Activated CD8-positive, alpha-beta memory T cell treated with anti-CD3 and anti-CD28 coated beads for 1 hour (primary cell): ENCODE measurements at places on chromosomes 11 and 22.

DNA sequence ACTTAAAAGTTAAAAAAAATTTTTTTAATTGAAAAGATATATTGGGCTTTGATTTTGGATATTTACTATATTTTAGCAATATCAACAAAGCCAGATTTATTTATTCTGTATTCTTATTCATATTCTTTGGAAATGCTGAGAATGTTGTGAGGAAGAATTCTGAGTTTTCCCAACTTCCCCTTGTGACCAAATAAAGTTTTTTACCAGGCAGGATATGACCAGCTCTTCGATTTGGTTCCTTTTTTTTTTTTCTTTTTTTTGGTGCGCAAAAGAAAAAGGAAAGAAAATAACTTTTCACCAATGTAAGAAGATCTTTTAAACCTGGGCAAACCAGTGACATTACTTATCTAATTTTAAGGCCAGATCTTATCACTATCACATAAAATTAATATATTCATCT, 12.9 kb downstream of the TCP11L1 start:
- no peak for DNase-seq

DNA sequence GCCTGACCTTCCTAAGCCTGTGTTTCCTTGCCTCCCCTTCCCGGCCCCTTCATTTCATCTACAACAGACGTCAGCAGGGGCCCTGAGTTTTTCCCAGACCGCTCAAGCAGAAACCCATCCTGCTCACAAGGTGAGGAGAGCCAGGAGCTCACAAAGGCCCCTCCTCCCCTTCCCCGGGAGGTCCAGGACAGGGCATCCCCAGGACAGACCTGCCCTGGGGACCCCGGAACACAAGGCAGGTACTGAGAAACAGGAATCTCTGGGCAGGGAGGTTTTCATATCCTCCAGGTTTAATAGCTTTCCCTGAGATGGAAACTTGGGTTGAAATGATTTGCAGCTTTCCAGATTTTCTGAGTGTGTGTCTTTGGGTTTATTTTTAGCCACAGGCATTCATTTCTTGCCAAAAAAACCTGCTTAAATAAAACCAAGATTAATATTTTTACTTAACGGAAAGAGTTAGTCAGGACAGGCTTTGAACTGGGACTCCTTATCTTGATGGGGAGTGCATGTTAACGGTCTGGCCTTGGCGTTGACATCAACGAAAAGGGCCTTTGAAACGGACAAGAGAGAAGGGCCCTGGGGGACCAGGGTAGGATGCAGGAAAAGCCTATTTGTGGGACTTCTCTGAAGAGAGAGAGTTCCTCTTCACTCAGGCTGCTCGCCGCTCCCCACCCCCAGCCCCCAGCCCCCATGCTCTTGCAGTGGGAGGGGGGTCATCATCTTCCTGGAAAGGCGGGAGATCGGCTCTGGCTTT, 38.5 kb downstream of the TIMP3 start:
- no peak for DNase-seq

- no peak for DNase-seq
Observed at GRCh38 chr22:28702891-28703290, 23.3 kb upstream of the TTC28 start.

DNA sequence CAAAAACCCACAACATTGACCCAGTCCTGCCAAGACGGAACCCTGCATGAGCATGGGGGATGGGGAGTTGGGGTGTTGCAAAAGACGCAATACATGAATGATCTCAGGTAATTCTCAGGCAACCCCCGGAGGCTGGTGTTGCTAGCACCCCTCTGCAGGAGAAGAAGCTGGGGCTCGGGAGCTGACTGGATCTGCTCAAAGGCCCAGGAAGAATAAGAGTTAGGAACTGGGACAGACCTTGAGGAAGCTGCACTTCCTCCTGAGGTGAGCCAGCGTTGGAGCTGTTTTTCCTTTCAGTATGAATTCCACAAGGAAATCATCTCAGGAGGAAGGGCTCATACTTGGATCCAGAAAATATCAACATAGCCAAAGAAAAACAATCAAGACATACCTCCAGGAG, at the start of gene KRTAP5-9:
TSS of gene KRTAP5-9 (plus strand) at position 301 of the 400 bp plus-strand sequence. CDS start 238 bp downstream, outside the sequence.
- DNase-seq, result no peak

DNA sequence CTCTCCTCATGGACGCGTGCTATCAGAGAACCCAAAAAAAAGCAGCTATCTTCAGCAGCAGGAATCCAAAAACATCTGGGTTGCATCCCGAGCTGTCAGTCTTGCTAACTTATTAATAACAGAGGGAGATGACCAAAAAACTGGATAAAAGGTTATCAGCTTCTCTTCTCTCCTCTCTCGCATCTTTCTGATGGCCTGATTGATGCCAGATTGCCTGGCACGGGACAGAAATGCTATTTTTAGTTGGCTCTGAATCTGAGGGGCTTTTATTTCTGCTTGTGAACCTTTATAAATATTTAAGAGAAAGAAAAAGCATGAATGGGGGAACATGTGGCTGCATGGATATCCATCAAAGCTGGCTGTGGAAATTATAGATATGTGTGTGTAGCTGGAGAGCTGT, 230.3 kb downstream of the ETS1 start:
- DNase-seq, result no peak

GRCh38 chr11:69438286-69438920, 43.1 kb upstream of the LINC01488 start:
- no peak for DNase-seq

- no peak for DNase-seq
Observed at GRCh38 chr22:22450343-22450839, 58.2 kb downstream of the ZNF280B start.

GRCh38 chr11:29527391-29527936, 489.4 kb downstream of the KCNA4 start:
- DNase-seq, result no peak

- DNase-seq, result no peak
Observed at GRCh38 chr11:20045098-20045688, 115.1 kb downstream of the DBX1 start.

DNA sequence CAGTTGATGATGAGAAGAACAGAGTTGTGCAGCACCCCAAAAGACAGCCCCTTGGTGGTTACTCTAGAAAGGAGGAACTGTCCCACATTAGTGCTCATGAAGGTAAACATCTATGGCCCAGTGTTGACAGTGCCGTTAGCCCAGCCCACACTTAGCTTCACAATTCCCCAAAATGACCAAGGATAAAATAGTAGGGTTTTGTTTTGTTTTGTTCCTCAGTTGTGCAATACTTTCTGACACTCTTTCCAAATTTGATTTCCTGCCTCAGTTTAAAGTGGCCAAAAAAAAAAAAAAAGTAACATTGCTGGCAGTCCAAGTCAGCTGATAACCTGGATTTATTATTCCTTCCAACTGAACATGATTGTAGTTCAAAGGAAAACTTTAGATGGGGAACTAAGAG, 269.4 kb downstream of the TMEM135 start:
- no peak for DNase-seq

DNA sequence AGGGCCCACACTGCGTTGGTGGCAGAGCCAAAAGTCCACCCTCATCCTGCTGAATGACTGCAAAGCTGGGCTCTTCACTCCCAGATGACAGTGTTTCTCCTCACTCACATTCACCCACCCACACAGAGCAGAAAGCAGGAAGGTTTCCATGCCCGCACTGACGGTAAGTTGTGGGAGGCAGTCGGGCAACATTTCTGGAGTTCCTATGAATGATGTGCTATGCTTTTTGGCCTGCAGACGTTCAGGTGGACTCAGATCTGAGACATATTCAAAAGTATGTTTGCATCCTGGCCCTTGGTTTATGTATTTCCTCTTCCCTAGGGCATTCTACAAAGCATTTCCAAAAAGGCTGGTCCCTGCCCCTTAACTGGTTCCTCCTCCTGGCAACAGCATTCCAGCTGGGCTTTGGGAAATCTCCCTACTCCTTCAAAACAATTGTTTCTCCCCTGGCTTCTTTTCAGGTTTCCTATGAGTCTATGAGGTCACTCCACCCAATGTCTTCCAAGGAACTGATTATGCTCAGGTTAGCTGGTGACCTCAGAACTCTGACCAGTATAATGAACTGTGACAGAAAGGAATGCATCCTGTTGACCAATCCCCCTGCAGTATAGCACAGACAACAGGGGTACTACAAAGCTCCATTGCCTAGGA, 36.4 kb downstream of the PACSIN2 start:
- no peak for DNase-seq

GRCh38 chr11:115580927-115581680, 76.9 kb upstream of the CADM1 start:
- no peak for DNase-seq

DNA sequence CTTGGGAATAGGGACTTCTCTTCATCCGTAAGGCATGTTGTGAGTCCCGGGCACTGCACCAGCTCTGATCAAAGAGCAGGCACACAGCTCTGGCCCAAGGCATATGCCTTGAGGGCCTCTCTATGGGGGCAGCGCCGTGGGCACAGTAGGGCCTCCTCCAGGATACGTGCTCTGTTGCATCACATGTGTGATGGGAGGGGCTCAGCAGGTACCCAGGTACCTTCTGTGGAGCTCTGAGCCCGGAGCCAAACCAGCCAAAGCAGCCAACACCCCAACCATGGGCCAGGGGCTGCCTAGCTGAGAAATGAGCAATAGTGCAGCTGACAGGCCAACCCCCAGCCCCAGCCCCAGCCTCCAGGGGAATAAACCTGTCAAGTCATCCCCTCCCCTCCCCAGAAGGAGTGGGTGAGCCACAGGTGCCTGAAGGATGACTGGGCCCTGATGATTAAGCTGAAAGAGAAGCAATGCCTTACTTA, 79.7 kb upstream of the SHISAL1 start:
- no peak for DNase-seq

DNA sequence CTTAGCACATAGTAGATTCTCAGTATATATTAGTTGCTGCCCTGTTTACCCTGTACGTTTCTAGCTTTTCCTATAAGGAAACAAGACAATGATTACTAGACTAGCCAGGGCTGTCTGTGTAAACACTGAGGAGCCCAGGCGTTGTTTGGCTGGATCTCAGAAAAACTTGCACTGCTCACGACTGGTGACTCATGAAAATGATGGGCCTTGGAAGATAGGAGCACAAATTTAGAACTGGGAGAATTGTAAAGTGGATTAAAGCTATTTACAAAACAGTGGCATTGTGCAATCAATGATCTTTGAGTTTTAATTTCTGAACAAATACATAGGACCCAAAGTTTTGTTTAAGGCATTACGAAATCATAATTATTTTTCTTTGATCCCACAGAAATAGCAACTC, 276.9 kb downstream of the FAM76B start:
- no peak for DNase-seq

GRCh38 chr22:45226503-45227186, 14.0 kb downstream of the KIAA0930 start:
- no peak for DNase-seq

- DNase-seq, result no peak
Observed at GRCh38 chr11:75427181-75427580, 5.8 kb downstream of the KLHL35 start.

GRCh38 chr11:110564676-110565356, 135.1 kb downstream of the FDX1 start:
- no peak for DNase-seq

GRCh38 chr22:25235547-25236290, 16.3 kb downstream of the CRYBB2 start:
- peak; percentile 1 for DNase-seq

GRCh38 chr11:7793233-7793632, 3.5 kb downstream of the OR5P2 start:
- DNase-seq, result no peak

GRCh38 chr11:9060700-9061111, 30.7 kb downstream of the SCUBE2 start:
- DNase-seq, result no peak

DNA sequence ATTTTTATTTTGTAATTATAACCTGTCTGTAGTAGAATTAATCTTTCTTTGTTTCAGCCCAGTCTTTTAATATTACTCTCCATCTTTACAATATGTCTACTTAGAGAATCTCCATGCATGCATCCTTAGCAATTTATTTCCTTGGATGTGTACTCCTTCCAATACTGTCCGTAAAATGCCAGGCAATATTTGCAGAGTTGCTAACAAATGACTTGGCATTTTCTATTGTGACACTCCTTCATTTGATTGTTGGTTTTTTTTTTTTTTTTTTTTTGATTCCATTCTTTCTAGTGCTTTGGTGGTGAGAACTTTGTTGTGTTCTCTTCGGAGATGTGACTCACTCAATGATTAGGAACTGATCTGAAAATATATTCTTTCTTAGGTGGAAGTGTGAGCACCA, 220.3 kb downstream of the CNTN5 start:
- DNase-seq, result no peak

DNA sequence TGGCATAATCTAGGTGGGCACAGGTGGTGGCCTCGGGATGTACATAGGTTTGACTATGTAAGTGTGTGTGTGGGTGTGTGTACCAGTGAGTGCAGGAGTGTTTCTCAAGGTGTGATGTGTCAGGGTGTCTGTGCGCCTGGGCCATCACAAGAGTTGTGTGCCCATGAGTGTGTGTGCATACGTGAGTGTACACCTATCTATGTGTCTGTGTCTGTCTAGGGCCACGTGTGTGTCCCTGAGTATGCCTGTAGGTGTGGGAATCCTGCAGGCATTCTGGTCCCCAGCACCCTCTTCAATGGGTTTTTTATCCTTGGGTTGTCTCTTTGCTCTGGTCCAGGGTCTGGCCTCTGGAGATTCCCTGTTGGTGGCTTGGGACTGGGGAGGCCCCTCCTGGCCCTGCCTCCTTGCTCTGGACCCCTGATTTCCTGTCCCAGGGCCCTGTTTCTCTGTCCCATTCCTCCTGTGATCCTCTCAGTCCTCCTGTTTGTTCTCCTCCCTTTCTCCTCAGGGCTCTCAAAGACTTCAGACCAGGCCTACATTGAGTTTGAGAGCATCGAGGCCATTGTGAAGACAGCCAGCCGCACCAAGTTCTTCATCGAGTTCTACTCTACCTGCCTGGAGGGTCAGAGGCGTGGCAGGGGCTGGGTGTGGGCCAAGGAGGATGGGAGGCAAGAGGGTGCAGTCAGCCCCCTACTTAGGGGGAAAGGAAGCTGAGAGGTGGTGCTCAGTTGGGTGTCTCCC, 9.4 kb downstream of the INPPL1 start:
- no peak for DNase-seq

DNA sequence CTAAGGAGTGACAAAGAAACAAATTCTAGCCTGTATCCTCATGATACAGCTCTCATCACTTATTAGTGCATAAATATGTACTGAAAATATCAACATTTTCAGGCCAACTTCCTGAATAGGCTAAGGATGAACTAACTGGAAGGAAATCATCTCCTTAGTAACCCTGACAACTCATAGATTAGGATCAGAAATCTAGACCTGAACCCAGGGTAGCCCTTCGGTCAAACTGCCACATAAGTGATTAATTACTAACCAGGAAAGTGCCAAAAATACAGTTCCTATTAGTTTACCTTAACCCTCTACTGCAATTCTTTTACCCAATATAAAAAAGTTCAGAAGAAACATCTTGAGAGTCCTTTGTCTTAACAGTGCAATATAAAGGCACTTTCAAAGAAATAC, 40.0 kb downstream of the AMBRA1 start:
- DNase-seq, result no peak
